CD4-positive, alpha-beta T cell treated with Interleukin-2 at 100 ng/mL for 4 hours (primary cell): ENCODE measurements at places on chromosomes 6 and 20.

GRCh38 chr6:126293891-126294524, 45.9 kb upstream of the CENPW start:
- no peak for DNase-seq

GRCh38 chr20:17442588-17442987, 88.6 kb downstream of the BFSP1 start:
- DNase-seq = no peak

DNA sequence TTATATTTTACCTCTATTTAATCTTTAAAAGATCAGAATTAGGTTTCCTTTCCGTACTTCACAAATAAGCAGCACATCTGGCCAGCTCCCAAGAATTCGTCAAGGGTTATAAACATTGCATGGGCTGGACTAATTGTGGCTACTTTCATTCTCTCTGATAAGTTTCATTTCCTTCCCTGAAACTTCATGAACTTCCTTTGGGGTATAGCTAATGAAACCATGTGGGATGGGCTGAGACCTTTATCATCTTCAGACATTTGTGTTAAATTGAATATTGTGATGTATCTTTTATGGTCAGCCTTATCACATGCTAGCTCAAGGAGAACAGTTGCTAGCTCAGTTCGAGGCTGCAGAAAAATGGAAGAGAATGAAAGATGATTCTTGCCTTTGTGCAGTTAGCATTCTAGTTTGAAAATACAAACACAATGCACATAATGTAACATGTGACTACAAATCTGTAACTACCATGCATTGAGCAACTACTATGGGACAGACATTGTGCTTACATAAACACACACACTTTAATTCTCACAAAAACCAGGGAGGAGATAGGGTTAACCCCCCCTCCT, 1.7 kb upstream of the GMPR start:
- no peak for DNase-seq

- no peak for DNase-seq
Observed at GRCh38 chr6:28785962-28786679, 137.7 kb downstream of the TRIM27 start.

GRCh38 chr6:26445934-26446667, 5.8 kb downstream of the BTN3A3 start:
- peak; percentile 53 for DNase-seq

DNA sequence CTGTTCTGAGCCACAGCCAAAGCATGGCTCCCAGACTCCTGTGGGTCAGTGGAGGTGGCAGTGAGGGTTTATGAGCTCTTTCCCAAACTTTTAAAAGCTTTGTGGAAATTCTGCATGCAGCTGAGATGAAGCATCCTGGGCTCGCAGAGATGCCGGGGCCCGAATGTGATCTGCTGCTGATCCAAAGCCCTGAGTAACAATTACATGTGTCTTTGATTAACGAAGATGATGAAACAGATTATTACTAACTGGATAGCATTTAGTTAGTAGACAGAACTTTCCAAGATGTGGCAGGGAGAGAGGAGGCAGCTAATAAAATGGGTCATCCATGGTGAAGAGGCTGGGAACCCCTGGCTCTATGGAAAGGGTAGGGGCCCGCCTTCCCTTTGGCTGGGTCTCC, 43.9 kb upstream of the MDFI start:
- no peak for DNase-seq

- no peak for DNase-seq
Observed at GRCh38 chr6:1825926-1826325, 216.2 kb downstream of the FOXC1 start.

- DNase-seq = no peak
Observed at GRCh38 chr6:88914180-88914579, 49.2 kb downstream of the RNGTT start.

DNA sequence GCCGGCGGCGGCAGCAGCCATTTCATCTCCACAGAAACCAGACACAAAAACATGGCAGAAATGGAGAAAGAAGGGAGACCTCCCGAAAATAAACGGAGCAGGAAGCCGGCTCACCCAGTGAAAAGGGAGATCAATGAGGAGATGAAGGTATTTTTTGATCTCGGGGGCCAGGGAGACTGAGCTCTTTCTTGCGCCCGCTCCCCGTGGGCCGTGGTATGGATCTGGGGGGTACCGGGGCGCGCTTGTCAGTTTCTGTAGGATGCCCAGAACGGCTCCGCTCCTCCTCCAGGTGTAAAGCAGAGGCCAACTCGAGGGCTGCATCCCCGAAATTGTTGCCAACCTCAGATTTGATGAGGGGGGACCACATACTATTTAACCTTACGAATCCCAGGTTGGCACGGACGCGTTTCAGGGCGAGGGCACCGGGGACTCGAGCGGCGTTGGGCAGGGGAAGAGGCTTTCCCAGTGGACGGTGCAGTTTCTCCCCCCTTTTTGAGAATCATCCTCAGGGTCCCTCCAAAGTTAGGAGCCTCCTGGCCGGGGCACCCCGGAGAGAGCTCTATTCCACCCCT, 735 bp downstream of the SOBP start:
- no peak for DNase-seq

DNA sequence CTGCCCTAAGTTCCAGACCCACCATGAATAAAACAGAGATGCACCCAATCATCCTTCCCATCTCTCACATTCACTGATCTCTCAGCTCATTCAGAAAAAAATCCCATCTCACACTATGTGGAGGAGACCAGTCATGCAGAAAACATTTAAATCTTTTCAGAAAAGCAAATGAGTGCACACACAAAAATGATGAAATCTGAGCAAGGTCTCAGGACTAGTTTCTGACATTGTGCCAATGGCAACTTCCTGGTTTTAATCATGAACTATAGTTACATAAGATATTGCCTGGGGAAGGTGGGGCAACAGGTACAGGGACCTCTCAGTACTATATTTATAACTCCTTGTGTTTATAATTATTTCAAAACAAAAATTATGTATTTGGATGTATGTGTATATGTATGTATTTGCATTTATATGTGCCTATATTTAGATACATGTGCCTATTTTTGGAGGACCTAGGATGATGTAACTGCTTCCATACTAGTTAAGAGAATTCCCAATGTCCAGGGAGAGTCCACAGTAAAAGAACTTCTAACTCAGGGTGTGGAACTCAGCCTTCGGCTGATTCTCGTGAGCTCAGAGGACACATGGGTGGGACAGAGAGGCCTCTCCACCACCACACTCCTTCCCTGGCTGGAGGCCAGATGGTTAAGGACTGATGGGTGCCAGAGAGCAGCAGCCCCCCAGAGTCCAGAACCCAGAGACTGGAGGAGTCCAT, 71.7 kb upstream of the MAP3K4 start:
- no peak for DNase-seq

GRCh38 chr20:5657190-5657875, 92.9 kb upstream of the SHLD1 start:
- DNase-seq = no peak

DNA sequence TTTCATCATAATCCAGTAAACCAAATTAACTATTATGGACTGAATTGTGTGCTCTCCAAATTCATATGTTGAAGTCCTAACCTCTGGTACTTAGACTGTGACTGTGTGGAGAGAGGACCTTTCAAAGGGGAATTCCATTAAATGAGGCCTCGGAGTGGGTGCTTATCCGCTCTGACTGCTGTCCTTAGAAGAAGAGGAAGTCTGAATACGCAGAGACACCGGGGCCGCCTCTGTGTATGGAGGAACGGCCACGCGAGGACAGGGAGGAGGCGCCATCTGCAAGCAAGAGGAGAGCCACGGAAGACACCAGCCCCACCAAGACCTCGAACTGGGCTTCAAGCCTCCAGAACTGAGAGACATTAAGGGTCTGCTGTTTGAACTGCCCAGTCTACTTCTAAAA, 35.6 kb upstream of the RPS6KA2 start:
- DNase-seq = no peak

DNA sequence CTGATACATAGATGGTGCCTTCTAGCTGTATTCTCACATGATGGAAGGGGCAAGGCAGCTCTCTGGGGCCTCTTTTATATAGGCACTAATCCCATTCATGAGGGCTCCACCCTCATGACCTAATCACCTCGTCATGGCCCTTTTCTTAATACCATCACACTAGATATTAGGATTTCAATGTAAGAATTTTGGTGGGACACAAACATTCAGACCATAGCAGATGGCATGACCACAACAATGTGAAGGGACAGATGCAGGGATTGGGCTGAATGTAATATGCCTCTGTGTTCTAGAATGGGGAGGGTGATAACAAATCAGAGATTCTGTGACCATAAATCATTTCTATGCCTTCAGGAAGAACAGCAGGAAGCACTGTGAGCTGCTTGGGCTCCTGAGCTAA, 145.8 kb downstream of the LCA5 start:
- DNase-seq = no peak

DNA sequence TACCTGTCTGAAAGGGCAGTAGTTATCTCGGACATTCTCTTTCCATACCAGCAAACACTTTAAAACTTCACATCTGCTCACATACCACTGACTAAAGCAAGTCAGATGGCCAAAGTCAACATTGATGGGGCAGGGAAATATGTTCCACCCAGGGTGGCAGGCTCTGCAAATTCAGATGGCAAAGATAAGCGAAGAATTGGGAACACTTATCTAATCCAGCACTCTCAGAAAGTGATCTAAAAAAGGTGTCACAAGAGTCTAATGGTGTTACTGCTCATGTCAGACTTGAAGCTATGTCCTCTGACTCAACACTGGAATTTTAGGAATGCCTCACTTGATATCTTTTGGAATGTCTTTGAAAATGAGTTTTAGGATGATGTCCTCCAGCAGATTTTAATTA, 1086.2 kb downstream of the KIF16B start:
- no peak for DNase-seq

DNA sequence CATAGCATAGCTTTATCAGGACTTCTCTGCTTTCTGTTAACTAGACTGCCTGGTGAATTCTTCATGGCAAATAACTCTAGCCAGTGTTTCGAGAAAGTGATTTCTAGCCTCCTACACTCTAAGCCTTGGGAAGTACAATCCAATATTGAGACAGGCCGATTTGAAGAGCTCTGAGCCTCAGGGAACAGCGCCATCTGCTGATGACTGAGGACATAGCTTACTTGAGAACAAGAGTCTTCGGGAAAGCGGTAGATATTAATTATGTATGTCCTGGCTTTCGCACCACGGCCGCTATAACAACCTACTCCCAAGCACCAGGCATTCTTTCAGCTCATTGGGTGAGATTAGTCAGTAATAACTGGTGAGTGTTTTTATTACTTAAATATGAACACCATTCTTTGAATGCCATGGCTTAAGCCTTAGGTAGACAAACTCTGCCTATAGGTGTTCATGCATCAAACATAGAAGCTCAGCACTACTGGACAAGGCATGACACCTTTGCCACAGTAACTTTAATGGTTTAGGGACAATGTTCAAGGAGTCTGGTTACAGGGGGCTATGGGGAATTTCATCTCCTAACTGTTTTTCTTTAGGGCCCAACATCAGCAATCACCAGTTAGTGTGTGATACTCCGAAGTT, 518.6 kb downstream of the BMP2 start:
- peak; percentile 3 for DNase-seq

DNA sequence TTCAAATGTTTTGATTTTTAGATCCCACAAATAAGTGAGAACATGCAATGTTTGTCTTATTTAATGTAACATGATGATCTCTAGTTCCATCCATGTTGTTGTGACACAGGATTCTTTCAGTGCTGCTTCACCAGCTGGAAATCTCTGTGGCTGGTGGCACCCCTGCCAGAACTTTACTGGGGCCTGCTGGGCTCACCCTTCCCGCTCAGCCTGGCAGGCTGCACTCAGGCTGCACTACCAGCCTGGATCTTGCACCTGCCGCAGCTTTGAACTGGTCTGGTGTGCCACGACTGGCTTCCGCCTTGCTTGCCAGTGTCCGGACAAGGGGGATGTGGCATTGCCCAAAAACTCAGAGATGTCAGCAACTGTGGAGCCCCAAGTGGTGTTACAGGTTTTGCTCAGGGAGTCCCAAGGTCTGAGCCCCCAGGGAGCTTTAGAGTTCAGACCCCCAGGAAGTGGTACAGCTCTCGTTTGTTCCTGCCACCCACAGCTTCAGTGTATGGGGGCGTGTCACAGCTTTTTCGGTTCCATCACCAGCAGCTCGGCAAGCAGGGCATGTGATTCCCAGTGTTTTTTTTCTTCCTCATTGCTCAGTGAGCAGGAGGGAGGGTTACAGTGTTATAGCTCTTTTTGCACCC, 72.3 kb upstream of the SYNCRIP start:
- DNase-seq = no peak

- DNase-seq = no peak
Observed at GRCh38 chr20:32238483-32239425, 31.1 kb downstream of the POFUT1 start.

DNA sequence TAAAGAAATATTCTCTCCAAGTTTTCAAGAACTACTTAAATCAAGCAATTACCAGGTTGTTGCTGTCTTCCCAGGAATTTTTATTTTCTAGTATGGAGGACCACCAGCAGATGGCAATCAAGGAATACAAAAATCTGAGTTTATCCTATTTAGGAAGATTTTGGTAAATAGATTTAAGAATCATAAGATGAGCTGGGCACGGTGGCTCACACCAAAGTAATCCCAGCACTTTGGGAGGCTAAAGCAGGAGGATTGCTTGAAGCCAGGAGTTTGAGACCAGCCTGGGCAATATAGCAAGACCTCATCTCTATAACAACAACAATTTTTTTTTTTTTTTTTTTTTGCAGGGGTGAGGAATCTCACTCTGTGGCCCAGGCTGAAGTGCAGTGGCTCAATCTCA, 19.3 kb upstream of the SEC63 start:
- no peak for DNase-seq

DNA sequence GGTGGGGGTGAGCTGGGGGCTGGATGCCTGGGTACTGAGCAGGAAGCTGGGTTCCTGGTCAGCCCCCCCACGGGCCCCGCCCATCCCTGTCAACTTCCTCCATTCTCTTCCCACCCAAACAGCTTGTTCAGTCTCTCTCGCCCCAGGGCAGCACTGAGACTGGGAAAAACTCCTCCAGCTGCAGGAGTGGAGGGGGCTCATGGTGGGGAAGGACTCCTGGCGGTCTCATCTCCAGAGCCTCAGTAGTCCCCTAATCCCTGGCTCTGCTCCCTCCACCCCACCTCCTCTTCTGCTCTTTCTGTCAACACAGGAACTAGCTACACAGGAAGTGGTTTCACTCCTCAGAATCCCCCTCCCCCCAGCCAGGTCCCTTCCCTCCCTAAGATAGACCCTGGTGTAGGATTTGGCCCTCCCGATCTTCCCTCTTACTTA, at the start of gene GPSM3:
TSS of gene GPSM3 (minus strand) at position 36 of the 432 bp plus-strand sequence. CDS start 130 bp downstream, outside the sequence.
- DNase-seq = peak; percentile 47

DNA sequence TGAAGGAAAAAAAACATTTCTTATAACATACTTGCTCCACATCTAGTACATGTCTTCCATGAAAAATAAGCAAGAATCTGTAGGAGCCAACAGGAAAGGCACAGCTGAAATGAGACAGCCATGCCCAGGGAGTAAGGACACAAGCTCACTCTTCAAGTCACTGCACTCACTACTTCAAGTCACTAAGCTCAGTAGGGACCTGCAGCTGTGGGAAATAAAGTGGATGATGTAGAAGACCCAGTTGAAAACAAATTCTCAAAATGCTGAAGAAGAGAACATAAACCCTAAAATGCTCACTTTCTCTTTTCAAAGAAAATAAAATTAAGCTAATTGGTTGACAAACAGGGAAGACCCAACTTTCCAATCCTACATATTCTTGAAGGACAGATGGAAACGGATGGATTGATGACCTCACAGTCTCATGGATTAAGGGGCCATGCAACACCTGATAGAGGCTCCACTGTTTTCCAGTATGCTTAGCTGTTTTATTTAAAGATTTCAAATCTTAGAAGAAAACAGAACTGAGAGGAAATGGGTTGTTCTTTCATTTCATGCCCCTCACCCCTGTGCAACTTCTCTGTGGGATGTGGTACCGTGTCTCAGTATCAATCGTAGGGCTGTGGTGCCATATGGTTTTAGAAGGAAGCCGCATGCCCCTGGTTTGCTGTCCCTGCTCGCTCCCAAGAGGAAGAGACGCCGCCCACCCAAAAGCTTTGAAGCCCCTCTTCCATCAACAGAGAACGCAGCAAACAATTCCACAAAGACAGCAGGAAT, 133.3 kb downstream of the WDR27 start:
- no peak for DNase-seq
